G401 (cell line): ENCODE measurements at places on chromosomes 5 and 9.
A peak's percentile ranks its signal among the peaks of the same experiment; 100 is the strongest.

DNA sequence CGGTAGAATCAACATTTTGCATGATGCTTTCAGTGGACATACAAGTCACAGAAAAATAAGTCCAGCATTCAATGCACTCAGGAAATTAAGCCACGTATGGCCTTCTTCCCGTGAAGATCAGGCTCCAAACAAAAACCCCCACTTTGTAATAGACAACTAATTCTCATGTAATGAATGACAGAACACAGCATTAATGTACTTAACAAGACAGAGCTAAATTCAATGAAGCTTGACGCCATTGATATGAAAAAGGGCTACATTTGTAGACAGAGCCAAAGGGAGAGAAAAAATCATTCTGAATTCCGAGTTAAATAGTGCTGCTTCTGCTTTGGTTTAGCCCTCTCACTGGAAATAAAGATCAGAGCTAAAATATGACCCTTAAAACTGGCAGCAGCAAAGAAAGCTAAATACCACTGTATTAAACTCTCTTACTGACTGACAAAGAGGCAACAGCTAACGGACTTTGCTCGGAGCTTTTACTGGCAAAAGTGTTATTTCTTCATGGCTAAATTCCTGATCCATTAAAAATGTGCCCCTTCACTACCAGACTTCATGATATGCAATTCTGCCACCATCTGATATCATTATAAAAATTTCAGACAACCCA lies 250.5 kb downstream of the BNC2 start:
- DNase-seq = no peak

GRCh38 chr9:107249665-107250285 lies 33.3 kb upstream of the RAD23B start:
- no peak for DNase-seq

DNA sequence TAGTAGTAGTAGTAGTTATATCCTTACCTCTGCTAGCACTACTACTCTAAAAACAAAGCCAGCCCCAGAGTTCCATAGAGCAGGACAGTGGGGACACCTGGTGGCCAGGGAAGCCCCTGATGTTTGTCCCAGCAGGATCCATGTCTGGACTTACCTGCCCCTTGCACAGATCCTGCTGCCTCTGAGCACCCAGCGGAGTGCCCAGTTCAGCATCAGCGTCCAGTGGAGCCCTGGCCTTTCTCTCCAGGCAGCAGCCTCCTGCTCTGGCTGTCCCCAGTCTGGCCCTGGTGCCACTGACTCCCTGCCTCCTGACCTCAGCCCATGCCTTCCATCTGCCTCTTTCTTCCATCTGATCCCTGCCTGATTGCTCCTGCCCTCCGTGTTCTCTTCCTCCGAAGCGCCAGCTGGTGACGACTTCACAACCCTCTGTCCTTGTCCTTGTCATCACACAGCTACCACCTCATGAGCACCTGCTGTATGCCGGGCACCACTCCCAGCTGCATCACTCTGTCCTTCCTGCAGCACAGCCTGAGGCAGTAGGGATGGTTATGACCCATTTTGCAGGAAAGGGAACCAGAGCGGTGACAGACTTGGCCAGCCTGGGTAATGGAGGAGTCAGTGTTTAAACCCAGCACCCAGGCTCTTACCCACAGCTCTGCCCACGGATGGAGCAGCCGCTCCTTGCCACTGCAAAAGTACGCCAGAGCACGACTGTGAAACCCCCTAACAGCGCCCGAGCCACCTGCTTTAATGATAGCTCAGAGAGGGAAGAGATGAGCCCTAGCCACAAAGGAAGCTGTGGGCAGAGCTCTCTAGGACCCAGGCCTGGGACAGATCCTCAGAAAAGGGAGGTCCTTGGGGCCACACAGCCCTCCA lies 11.5 kb downstream of the SARDH start:
- DNase-seq = peak; percentile 95

GRCh38 chr5:158513490-158514318 lies 586.0 kb downstream of the EBF1 start:
- no peak for DNase-seq

- DNase-seq = no peak
These were observed 25.7 kb upstream of the UGCG start for GRCh38 chr9:111870774-111871498.

- DNase-seq = peak; percentile 47
These were observed 81.2 kb upstream of the CCDC112 start for GRCh38 chr5:115377468-115378217.

DNA sequence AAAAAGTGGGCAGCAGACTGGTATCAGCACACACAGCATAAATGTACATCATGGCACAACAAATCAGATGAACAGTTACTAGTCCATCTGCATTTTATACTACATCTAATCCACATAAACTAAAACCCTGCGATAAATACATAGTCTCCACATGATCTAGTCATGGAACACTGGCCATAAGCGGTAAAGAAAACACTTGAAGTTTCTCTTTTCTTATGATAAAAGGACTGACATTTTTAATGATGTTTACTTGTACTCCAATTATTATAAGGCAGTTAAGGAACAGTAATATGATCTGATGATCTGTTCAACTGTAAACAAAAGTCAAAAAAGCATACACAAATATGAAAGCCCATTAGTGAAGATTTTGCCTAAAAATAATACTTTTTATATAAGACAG lies 112.5 kb downstream of the MPDZ start:
- no peak for DNase-seq

DNA sequence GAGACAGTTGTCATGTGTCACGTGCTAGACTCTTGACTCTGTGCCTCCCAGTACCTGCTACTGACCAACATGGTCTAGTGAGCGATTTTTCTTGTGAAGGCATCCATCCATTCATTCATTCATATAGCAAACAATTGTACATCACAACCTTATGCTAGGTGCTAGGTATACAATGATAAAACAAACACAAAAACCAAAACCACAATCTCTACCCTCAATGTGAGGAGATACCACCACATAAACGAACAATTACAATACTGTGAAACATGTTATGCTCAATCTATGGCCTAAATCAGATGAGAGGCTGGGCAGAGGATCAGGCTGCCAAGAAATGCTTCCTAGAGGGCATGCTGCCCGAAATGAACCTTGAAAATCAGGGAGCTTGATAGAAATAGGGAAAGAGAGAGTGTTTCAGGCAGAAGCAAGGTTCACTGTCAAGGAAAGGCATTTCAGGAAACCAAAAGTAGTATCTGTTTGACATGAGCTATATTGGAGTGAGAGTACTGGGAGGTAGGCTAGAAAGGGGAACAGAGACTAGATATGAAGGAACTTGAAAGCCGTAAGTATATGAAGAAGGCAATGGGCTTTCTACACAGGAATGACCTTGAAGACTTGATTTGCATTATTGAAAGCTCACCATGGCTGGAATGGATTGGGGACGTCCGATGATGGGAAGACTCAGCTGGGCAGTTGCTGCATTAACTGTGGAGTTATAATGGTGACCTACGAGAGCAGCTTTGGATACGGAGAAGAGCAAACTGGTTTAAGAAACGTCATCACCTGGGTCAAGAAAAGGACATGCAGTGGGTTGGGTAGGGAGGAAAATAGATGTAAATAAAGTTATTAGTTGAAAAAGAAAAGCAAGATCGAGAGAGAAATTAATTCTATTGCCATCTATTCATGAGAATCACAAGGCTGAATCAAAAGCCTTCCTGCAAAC lies 90.1 kb downstream of the THBS4 start:
- DNase-seq = no peak

DNA sequence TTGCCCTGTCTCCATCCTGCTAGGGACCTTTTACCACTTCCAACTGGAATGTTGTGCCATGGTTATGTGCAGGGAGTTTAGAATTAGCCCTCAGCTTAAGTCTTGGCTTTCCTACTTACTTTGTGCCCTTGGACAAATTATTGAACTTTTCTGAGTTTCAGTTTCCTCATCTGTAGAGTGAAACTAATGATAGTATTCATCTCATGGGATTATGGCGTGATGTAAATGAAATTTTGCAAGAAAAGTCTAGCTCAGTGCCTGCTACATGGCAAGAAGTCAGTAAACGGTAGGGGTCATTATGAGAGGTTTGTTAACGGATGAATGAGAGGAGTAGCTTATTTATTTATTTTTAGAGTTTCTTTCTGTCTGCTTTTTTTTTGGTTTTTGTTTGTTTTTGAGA lies 1.8 kb downstream of the MVB12B start:
- DNase-seq = no peak

- DNase-seq = peak; percentile 60
These were observed 265.4 kb downstream of the RASEF start for GRCh38 chr9:82797534-82797933.

GRCh38 chr9:98929895-98930341 lies 13.8 kb upstream of the COL15A1 start:
- DNase-seq = no peak

- no peak for DNase-seq
These were observed 36.7 kb downstream of the WNK2 start for GRCh38 chr9:93220627-93221026.

DNA sequence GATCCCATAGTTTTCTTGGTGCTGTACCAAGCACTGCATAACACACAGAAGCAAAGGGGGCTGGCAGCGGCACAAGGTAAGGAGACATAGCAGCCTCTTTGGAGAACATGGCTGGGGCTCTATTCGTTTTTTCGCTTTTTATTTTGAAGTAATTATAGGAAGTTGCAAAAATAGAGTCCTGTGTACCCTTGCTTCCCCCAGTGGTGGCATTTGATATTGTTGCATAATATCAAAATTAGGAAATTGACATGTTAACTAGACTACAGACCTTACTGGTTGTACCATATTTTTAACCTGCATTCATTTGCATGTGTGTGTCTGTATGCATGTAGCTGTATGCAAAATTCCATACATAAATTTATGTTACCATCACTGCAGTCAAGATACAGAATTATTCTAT lies 6.6 kb upstream of the UBQLN1 start:
- DNase-seq = no peak

GRCh38 chr5:58085800-58086199 lies 374.1 kb downstream of the PLK2 start:
- no peak for DNase-seq

- peak; percentile 30 for DNase-seq
These were observed 73.1 kb downstream of the FEM1C start for GRCh38 chr5:115471345-115472063.

DNA sequence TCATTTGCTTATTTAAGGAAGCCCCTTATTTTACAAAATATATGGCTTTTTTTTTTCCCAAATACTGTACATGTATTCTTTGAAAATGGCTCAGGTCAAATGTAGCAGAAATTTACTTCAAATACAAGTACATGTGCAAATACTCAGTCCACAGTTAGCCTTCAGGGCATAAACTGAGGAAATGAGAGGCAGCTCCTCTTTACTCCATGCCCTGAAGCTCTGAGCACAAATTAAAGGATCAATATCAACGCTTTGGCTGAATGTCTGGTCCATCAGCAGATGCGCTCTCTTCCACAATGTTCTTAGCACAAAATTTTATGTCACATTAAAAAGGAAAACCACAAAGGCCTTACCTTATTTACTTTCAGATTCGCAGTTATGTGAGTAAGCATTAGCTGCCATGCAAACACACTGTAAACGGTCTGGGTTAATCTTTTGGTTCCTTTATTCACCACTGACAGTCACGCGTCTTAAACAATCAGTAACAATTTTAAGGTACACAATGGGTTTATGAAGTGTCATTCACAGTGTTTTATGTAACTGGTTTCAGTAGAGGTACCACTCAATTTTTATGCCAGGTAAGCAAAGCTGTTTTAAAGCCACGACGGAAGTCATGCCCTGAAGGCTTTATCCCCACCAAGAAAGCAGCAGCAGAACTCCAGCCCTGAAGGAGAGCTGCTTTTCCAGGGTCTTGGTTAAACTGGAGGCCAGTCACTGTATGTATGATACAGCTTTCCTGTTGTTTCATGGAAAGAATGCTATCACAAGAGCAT lies 103.4 kb downstream of the OTULIN start:
- DNase-seq = peak; percentile 60

DNA sequence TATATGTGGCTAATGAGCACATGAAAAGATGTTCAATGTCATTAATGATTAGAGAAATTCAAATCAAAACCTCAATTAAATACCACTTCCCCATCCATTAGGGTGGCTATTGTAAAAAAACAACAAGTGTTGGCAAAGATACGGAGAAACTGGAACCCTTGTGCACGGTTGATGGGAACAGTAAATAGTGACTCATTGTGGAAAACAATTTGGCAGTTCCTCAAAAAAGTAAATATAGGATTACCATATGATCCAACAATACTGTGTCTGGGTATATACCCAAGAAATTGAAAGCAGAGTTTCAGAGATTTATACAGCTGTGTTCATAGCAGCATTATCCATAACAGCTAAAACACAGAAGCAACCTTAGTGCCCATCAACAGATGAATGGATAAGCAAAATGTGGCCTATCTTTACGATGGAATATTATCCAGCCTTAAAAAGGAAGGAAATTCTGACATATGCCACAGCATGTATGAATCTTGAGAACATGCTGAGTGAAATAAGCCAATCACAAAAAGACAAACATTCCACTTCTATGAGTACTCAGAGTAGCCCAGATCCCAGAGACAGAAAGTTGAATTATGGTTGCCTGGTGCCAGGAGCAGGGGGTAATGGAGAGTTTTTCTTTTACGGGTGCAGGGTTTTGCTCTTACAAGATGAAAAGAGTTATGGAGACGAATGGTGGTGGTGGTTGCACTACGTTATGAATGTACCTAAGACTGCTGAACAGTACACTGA lies 41.4 kb upstream of the LRRC14B start:
- DNase-seq = no peak

- DNase-seq = no peak
These were observed 801.0 kb downstream of the NR2F1-AS1 start for GRCh38 chr5:92780057-92780456.

GRCh38 chr5:65742565-65743231 lies 20.7 kb downstream of the NLN start:
- DNase-seq = peak; percentile 35

- no peak for DNase-seq
These were observed 206.6 kb downstream of the NSG2 start for GRCh38 chr5:174252121-174252520.

DNA sequence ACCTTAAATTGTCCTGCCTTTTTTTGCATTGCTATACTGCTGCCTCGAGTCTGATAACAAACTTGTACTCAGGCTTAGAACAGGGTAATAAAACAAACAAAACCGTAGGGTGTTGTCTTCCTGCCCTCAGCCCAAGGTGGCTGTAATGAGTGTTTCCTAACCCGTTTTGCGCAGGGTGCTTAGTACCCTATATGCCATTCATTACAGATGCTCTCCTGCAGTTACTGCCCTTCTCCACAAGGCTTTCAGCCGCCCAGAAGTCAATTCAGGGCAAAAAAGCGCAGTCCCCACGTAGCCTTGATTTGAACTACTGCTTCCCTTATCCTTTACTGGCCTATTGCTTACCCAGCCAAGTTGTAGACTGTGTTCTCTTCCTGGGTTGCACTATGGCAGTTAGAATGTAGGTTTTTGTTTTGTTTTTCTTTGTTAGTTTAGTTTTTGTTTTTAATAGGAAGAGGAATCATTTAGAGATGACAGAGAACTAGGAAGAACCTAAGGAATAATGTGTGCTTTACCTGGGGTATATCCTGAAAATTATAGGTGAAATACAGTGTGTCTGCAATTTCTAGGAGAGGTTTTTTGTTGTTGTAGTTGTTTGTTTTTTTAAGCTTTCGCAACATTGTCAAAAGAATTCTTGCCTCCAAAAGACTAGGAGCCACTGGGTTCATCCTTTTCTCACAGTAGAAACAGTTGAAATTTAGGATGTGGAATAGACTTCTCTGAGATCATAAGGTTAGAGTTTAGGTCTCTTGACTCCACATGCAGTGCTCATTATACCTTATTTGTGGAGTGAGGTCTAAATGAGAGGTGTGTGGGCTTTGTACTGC lies 1.3 kb downstream of the HMGXB3 start:
- peak; percentile 52 for DNase-seq
